ENCODE measurements at places on chromosomes 11 and 22. TPM values are rescaled to one million over a fixed set of nuclear protein-coding genes. Genes with fewer than 3 reads are reported as not detected.

DNA sequence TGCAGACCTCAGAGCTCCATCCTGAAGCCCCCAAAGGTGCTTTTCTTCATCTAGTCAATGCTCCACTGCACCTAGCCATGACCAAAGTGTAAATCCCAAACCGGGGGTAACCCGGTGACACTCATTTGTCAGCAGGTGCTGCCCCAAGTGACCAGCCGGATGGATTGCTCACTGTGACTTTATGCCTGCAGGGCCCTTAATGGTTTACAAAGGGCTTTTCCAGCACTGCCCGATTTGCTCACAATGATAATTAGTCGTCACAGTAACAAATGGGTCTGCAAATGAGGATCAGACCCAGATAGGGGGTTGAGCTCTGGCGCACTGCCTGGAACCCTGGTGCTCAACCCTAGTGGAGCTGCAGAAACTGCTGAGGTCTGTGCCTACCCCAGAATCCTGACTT is 45.7 kb upstream of the CD5 start:
- no peaks in the 10 kb centered on the region for H3K36me3 ChIP-seq
- no peak overlapping the region for H3K4me3 ChIP-seq
- no peak overlapping the region for H3K27ac ChIP-seq
- H3K4me1 ChIP-seq = peaks cover 11% of the 10 kb centered on the region
- H3K27me3 ChIP-seq = peaks cover 10% of the 10 kb centered on the region

The ADAMTS8 gene
- 0.19 TPM for total RNA-seq

- H3K4me3 ChIP-seq = no peak overlapping the region
- no peak overlapping the region for H3K27ac ChIP-seq
- H3K4me1 ChIP-seq = no peaks in the 10 kb centered on the region
- peaks cover 20% of the 10 kb centered on the region for H3K27me3 ChIP-seq
Measured at GRCh38 chr22:35148866-35149548, 83.0 kb downstream of the ISX start.

GRCh38 chr11:121551463-121551862 is 98.7 kb upstream of the SORL1-AS1 start:
- no peak overlapping the region for H3K4me3 ChIP-seq
- peaks cover 9% of the 10 kb centered on the region for H3K4me1 ChIP-seq
- no peaks in the 10 kb centered on the region for H3K36me3 ChIP-seq

- no peaks in the 10 kb centered on the region for H3K36me3 ChIP-seq
- H3K4me3 ChIP-seq = peak overlapping the region; percentile 81
- H3K4me1 ChIP-seq = peaks cover 19% of the 10 kb centered on the region
- H3K27ac ChIP-seq = no peak overlapping the region
- peaks cover 9% of the 10 kb centered on the region for H3K27me3 ChIP-seq
- DNase-seq = peak; percentile 53
Measured at GRCh38 chr11:119423509-119424254, 710 bp upstream of the THY1 start.

The OR4A16 gene
- total RNA-seq = not detected

DNA sequence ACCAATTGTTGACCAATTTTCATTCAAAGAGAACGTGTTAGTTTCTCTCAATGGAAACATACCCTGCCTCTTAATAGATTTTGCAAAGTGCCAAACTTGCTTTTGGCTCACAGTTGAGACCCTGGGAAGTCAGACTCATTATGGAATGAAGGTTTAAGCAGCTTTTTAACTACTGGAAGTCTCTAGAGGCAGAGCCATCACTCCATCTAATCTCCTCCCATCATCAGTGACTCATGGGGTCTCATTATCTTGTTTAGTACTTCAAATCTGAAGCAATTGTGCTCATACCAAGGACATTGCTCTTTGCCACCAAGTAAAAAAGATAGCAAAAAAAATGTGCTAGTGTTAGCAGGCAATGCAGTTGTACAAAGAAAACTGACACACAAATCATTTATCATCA is 537.1 kb upstream of the LRRC4C start:
- H3K4me1 ChIP-seq = no peaks in the 10 kb centered on the region
- no peak overlapping the region for H3K4me3 ChIP-seq
- no peak for DNase-seq
- no peak overlapping the region for H3K27ac ChIP-seq
- no peaks in the 10 kb centered on the region for H3K36me3 ChIP-seq
- H3K27me3 ChIP-seq = no peaks in the 10 kb centered on the region

- H3K27me3 ChIP-seq = no peaks in the 10 kb centered on the region
- DNase-seq = no peak
- H3K36me3 ChIP-seq = no peaks in the 10 kb centered on the region
- H3K4me1 ChIP-seq = peaks cover 9% of the 10 kb centered on the region
- no peak overlapping the region for H3K27ac ChIP-seq
- no peak overlapping the region for H3K4me3 ChIP-seq
Measured at GRCh38 chr11:3933165-3933628, 77.7 kb downstream of the STIM1 start.

DNA sequence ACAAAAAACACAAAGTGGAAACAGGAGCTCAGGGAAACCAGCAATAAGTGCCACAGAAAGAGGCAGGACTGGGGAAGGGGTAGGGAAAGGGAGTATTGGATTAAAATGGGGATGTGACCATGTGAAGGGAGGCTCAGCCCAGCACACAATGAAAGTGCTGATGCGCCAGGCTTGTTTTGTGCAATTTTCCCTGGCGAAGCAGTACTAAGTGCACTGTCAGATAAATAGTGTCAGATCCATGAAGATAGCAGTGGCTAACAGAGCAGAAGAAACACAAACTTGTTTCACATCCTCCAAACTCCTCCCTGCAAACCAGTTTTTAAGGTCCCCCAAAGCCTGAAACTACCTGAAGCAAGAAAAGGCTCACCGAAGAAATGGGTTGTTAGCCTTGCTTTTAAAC is 50.7 kb upstream of the RAPSN start:
- peaks cover 8% of the 10 kb centered on the region for H3K36me3 ChIP-seq
- H3K27ac ChIP-seq = no peak overlapping the region
- no peaks in the 10 kb centered on the region for H3K27me3 ChIP-seq
- H3K4me1 ChIP-seq = peaks cover 8% of the 10 kb centered on the region
- DNase-seq = no peak

The BACE1 gene
- total RNA-seq = 75.0 TPM
